ENCODE measurements at places on chromosomes 7 and 10. TPM values are rescaled to one million over a fixed set of nuclear protein-coding genes. Genes with fewer than 3 reads are reported as not detected.

GRCh38 chr10:106355450-106355849 is 809.1 kb downstream of the SORCS1 start:
- no peak for DNase-seq

DNA sequence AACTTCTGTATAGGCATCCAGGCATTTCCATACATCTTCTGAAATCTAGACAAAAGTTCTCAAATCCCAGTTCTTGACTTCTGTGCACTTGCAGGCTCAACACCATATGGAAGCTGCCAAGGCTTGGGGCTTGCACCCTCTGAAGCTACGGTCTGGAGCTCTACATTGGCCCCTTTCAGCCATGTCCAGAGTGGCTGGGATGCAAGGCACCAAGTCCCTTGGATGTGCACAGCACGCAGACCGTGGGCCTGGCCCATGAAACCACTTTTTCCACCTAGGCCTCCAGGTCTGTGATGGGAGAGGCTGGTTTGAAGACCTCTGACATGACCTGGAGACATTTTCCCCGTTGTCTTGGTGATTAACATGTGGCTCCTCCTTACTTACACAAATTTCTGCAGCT is 1645.1 kb downstream of the REEP3 start:
- DNase-seq: no peak

- DNase-seq: no peak
Observed at GRCh38 chr10:130254662-130255061, 118.5 kb downstream of the GLRX3 start.

GRCh38 chr7:74092964-74093471 is 9.4 kb downstream of the LIMK1 start:
- DNase-seq: no peak

Gene SMARCD3
- 12.0 TPM for total RNA-seq

Gene STEAP4
- not detected for total RNA-seq

Gene OR2A42
- not detected for total RNA-seq

Gene SLC26A4
- 0.49 TPM for total RNA-seq

Gene KCP
- not detected for total RNA-seq
